Coronary artery (tissue), 2 donors: ENCODE measurements at places on chromosomes 11 and 22.

GRCh38 chr22:47452184-47452583 lies 689.7 kb downstream of the TBC1D22A start:
- no peak for DNase-seq

- peak; percentile 31 for DNase-seq
These were observed 16.7 kb downstream of the SHANK2 start for GRCh38 chr11:71235719-71236118.

GRCh38 chr11:124195189-124195734 lies 12.1 kb downstream of the OR10D3 start:
- DNase-seq = no peak

GRCh38 chr11:71112454-71112853 lies 139.9 kb downstream of the SHANK2 start:
- DNase-seq = no peak

DNA sequence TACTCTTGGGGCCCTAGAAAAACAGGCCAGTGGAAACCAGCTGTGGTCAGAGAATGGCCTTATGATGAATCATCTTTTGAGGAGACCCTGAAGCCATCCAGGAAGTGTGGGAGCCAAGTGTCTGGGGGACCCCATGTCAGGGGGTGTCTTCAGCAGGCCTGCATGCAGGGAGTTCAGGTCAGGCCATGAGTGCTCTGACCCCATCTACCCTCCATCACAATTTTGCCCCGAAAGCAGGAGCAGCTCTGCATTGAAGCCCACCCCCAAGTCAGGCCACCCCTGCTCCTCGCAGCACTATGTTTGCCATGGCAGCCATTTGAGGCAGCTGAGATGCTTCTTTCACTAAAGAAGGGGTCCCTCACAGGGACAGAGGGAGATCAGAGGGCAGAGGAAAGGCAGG lies 41.3 kb downstream of the CHST1 start:
- no peak for DNase-seq

DNA sequence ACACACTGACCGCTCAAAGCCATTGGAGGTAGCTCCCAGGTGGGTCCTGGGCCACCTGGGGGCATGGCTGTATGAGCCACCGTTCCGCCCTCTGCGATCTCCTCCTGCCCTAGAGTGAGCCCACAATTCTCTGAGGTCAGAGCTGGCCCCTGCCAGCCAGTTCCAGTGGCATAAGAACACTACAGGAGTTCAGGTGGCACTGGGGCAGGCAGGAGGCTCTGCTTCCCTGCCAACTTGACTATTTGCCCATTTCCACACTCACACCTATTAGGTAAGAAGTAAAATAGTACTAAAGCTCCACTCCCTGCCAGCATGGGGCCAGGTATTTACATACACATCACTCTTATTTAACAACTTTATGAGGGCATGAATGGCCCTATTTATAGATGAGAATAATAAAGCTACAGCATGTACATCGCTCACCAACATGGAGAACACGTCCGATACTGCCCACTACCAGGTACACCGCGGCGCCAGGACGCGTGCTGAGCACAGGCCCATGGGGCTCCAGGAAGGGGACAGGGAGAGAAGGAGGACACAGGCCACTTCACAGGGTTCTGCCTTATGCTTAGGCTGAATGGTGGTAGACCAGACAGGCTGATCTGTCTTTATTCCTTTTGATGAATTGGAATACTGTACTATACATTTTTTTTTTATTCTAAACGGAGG lies 26.2 kb downstream of the PISD start:
- no peak for DNase-seq

DNA sequence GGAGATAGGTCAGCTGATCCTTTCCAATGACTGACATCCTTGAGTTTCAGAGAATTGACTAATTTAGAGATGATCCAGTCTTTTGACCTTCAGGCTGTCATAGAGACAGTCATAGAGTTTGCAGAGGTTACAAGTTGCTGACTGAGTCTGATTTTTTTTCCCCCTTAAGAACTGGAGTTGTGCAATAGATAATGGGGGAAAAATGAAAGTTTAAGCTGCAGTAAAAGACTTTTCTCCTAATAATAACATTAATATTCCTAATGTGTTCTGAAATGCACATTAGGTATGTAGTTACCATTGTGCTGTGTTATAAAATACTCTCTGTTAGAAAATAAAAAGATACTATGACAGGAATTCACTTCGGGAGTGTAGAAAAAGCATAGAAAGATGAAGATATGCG lies 876.9 kb upstream of the RAG2 start:
- no peak for DNase-seq
